Activated T-helper 17 cell treated with anti-CD3 and anti-CD28 coated beads, Interleukin-2, amount 50 U/mL, for 72 hours (primary cell): ENCODE measurements at places on chromosomes 7 and 10. TPM values are rescaled to one million over a fixed set of nuclear protein-coding genes. Genes with fewer than 3 reads are reported as not detected.

- ATAC-seq, result peak; percentile 69
Observed at GRCh38 chr10:35339942-35340341, 3.6 kb downstream of the CCNY start.

- ATAC-seq, result no peak
Observed at GRCh38 chr10:99964791-99965190, 45.0 kb downstream of the DNMBP start.

DNA sequence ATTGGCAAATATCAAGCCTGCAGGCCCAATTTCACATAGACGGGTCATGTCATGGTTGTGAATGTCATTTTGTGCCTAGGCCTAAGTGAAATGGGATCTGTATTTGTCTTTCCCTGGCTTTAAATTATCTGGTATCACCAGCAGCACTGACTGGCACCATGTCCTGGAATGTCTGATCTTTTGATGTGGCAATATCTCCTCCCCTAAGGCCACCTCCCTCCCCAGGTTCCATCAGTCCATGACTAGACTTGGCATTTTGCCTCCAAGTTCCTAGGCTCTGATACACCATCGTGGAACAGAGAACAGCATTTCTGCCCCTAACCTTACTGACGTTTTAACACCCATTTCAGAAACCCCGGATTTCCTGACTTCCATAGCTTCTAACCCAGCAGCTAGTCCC, 513.9 kb downstream of the GALNT17 start:
- ATAC-seq, result no peak

- ATAC-seq, result no peak
Observed at GRCh38 chr7:75843613-75844116, 30.1 kb upstream of the CCL24 start.

- no peak for ATAC-seq
Observed at GRCh38 chr10:82136103-82136502, 261.1 kb downstream of the NRG3 start.

DNA sequence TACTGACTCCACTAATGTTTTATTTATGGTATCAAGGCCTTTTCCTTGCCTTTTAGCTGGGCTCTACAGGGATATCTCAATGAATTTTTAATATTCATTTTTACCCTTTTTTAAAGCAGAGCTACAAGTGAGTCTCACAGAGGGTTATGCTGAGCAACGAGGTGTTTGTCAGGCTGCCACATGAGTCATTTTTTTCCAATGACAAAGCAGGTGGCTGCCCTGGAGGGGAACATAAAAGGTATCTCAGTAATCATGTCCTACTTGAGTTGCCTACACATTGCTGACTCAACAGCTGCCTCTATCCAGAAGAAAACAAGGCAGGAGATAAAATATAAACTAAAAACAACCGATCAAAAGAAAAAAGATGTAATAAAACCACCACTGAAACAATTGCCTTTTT, 1004.9 kb upstream of the POT1 start:
- ATAC-seq, result no peak

The ABCC2 gene
- total RNA-seq, result 3.2 TPM

DNA sequence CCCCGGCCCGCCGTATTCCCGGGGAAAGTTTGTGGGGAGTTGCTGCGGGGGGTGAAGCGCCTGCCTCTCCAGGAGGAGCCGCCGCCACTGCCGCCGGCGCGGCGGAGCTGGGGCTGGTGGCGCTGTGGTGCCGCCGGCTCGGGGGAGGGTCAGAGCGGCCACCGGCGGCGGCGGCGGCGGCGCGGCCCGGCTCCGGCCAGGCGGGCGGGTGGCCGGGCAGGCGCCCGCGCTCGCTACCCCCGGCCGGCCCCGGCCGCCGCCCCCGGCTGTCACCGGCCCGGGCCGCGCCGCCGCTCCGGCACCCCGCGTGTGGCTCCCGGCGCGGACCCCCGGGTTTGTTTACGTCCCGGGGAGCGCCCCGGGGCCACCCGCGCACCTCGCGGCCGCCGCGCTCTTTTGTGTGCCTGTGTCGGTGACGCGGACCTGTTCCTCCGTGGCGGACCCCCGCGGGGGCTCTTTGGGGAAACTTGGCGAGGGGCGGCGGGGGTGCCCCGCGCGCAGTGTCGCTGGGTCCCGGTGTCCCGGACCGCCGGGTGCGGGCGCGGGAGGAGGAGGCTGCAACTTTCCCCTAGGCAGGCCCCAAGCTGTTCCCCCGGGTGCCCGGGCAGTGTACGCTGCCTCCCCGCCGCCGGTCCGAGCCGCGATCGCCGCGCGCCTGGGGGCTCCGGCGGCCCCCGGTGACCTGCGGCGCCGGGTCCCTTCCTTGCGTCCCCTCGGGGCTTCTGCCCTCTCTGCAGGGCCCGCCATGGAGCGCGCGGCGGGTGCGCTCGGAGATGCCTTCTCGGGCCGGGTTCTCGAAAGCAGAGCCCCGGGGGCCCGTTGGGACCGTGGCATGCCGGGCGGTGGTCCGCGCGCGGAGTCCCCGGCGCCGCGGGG, 593 bp upstream of the CUX1 start:
- no peak for ATAC-seq

DNA sequence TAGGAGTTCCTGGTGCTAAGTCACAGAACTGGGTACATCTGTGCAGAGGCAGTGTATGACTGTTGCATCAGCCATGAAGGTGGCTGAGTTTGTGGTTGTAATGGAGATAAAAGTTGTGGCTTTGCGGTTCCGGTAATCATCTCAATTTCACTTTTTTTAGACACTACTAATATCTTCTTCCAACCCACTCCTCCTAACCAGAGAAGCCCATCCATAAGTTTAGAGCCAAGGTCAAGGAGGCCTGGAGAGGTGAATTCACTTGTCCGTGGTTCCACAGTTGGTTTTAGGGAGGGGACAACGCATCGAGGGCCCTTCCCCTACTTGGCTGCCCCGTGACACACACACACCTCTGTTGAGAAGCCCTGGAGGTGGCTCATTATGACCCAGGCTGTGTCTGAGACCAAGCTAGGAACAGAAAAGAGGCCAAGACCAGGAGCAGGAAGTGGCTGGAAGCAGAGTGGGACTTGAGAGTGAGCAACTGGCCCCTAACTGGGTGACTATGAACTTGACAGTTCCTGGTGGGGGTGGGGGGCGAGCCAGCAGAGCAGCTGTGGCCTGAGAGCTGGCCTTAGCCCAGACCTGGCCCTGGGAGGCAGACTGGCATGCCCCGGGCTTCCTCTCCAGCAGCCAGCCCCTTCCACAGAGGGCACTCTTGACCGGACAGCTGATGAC, 66.8 kb upstream of the COL13A1 start:
- peak; percentile 59 for ATAC-seq

DNA sequence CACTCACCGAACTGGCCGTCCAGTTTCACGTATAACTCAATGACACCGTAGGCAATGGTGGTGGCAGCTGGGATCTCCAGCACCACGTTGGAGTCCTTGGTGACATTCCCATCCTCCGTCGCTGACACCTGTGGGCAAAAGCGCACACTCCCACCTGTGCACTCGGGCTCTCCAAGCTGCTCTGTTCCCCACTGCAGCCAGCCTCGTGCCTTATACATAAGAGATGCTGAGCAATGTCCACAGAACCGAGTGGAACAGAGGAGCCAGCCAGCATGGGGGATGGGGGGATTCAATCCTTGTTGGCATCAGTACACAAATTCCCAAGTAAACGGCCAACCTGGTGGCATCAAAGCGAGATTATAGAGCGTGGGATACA, 40.0 kb downstream of the GSDME start:
- no peak for ATAC-seq
